ENCODE measurements at places on chromosomes 1 and 21. TPM values are rescaled to one million over a fixed set of nuclear protein-coding genes. Genes with fewer than 3 reads are reported as not detected.

NLRP3 gene
- total RNA-seq: 1.8 TPM

ASCL5 gene
- total RNA-seq: 0.23 TPM

PTGFR gene
- 4.6 TPM for total RNA-seq

ZNF683 gene
- total RNA-seq: not detected

LCE3E gene
- total RNA-seq: not detected

TTC34 gene
- total RNA-seq: 0.46 TPM

TNFRSF14 gene
- total RNA-seq: 2.8 TPM

FCRL6 gene
- total RNA-seq: not detected

ILDR2 gene
- total RNA-seq: 76.8 TPM

GJB4 gene
- not detected for total RNA-seq

AUNIP gene
- total RNA-seq: 2.3 TPM

CITED4 gene
- total RNA-seq: 3.0 TPM

RHD gene
- 0.92 TPM for total RNA-seq

SPRR2F gene
- not detected for total RNA-seq

CLIC4 gene
- 110 TPM for total RNA-seq

ZNF326 gene
- total RNA-seq: 39.2 TPM

VHLL gene
- total RNA-seq: 0.69 TPM

PSEN2 gene
- total RNA-seq: 38.3 TPM

YARS1 gene
- 56.5 TPM for total RNA-seq

TXNIP gene
- total RNA-seq: 93.9 TPM

CSMD2 gene
- 31.8 TPM for total RNA-seq

RCSD1 gene
- 7.4 TPM for total RNA-seq

ABCG1 gene
- 23.5 TPM for total RNA-seq

GPR161 gene
- 56.7 TPM for total RNA-seq

SLAMF6 gene
- not detected for total RNA-seq

GJA5 gene
- total RNA-seq: 2.3 TPM

IGFN1 gene
- total RNA-seq: under 0.01 TPM

RNF186 gene
- total RNA-seq: not detected

MIXL1 gene
- total RNA-seq: not detected

VTCN1 gene
- 0.92 TPM for total RNA-seq

SGIP1 gene
- total RNA-seq: 79.6 TPM

PTPN14 gene
- total RNA-seq: 5.1 TPM

AHCTF1 gene
- total RNA-seq: 37.8 TPM

ZNF692 gene
- total RNA-seq: 23.5 TPM

FAM72D gene
- 0.92 TPM for total RNA-seq

LCE1F gene
- not detected for total RNA-seq

FAM110D gene
- 0.92 TPM for total RNA-seq

CLDN19 gene
- total RNA-seq: 1.2 TPM

PRDM15 gene
- total RNA-seq: 7.2 TPM

KIFAP3 gene
- total RNA-seq: 234 TPM

GOLT1A gene
- total RNA-seq: 5.5 TPM

All from diencephalon (tissue), 1 donor.